NCI-H1092 treated with DMSO at 0.1 percent for 48 hours (cell line): ENCODE measurements at places on chromosomes 3 and 15.

GRCh38 chr3:160569894-160570652, 4.7 kb upstream of the KPNA4 start:
- peak; percentile 24 for DNase-seq

DNA sequence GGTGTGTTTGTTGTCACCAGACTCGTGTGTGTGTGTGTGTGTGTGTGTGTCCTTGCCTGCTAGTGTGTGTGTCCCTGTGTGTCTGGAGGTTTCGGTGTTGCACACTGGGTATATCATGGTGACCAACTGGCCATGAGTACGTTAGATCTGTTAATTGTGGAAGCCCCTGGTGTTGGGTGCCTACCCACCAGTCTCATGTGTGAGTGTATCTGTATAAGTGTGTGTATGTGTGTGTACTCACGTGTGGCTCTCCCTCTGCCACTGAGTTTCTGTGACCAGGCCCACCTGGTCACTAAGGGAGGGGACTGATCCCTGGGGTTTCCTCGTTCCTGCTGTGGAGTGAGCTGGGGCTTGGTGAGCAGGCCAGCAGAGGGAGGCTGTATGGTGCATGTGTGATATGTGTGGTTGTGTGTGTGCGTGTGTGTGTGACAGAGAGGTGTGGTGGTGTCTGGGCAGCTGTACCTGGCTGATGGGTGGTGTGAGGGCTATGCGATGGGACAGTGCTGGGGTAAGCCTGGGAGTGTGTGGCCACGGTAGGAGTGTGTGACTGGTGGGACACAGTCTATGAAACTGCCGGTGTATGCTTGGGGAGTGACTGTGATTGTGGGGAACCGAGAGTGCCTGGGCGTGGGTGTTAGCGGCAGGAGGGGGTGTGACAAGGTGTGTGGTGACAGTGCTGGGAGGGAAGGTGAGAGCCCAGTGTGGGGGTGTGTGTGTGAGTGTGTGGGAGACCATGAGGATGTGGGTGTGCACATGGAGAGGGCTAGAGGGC, 1.8 kb downstream of the PRKCD start:
- DNase-seq, result no peak

- no peak for DNase-seq
These were observed 10.8 kb downstream of the DAPK2 start for GRCh38 chr15:64035525-64035924.

- DNase-seq, result no peak
These were observed 520 bp downstream of the TMEM42 start for GRCh38 chr3:44862226-44862637.

DNA sequence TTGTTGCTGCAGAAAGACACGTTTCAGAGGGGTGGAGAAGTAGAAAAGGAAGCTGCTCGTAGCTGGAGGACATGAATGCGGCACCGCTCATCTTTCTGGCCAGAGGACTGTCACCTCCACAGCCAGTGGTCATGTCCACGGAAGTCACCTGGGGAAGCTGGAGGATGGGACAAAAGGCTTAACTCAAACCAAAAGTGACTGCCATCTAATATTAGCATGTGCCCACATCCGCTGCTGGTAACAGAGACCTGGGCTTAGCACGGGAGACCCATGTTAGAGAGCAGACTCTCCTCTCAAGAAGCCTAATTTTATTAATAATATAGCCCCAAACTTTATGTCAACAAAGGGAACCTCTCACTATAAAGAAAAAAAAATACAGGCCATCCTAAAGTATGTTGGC, 5.9 kb downstream of the MEX3B start:
- no peak for DNase-seq

DNA sequence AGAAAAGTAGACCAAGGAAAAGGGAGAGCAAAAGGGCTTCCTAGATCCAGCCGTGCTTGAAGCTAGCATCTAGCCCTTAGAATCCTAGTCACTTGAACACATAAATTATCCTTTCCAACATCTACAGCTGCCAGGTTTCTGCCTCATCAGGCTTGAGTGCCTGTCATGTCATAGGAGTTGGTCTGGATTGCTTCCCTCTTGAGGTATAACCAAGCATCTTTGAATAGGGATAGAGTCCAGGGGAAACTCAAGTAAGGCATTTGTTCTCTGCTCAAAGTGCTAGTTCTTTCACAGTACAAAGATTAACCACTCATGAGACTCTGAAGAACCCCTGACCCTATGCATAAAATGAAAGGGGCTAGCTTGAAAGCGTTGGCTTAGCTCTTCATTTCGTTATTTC, 72.3 kb downstream of the SLCO3A1 start:
- peak; percentile 26 for DNase-seq

GRCh38 chr3:138361561-138361971, 13.2 kb downstream of the MRAS start:
- DNase-seq, result no peak

DNA sequence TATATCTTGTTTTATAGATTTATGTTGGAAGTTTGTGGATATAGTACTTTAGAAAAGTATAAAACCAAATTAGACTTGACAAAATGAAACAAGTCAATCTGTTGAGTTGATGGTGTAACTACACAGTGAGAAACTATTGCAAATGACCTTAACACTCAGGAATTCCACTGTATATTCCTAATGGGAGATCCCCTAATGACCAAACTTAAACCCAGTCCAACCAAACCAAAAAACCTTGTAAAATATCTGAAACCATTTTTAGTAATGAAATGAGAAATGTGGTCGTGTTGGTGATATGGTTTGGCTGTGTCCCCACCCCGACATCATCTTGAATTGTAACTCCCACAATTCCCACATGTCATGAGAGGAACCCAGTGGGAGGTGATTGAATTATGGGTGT, 31.9 kb upstream of the ATP13A3 start:
- no peak for DNase-seq

DNA sequence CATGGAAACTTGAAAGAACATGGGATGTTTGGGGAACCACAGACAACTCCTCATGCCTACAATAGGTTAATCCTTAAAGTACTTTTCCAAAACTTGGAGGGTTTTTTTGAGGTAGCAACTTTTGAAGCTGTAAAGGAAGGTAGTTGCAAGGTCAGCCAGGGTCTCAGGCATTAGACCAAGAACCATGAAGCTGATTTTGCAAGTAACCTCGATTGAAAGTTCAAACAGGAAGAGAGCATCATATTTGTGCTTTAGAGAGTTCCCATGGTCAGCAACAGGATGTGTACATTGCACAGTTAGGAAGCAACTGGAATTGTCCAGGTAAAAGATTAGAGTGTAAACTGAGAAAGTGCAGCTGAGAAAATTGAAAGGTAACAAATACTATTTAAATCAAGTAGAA, 199.8 kb upstream of the NR2F2 start:
- DNase-seq, result no peak

- no peak for DNase-seq
These were observed 3.3 kb upstream of the CCDC174 start for GRCh38 chr3:14647976-14648955.

GRCh38 chr3:152243721-152244516, 24.8 kb upstream of the MBNL1 start:
- no peak for DNase-seq
